ENCODE measurements at places on chromosomes 2 and 18.

DNA sequence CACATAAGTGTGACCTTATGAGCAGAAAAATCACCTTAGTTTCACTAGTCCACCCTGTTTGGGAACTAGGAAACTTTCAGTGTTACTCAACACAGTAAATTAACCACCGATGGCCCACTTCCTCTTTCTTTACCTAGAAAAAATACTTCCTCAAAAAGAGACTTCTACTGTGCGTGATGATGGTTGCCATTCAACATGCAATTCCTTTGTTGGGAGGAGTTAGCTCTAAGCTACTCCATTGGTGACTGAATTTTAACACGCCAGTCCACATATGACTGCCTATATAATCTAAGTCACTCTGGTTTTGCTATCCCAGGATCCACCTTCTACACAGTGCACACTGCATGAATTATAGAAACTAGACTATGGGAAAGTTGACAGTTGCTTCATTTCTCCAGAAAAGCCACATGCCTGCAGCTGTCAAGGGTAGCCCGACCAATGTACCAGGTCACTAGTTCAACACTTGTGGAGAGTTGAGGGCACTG is 47.8 kb upstream of the REG3G start:
- no peak for DNase-seq

GRCh38 chr2:229088517-229088913 is 182.6 kb downstream of the PID1 start:
- no peak for DNase-seq

DNA sequence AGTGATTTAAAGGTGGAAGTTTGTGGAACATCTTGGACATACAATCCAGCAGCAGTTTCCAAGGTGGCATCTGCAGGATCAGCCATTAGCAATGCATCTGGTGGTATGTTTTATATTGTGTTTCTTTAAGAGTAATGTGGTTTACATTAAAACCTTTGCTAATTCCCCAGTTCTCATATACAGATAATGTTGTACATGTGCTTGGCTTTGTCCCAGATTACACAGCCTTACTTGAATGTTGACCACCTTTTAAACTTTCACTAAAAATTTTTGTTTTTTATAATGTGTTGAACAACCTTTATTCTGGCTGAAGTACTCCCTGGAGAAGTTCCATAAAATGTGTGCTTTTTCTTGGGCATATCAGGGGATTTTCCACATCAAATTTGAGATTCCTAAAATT is 57.5 kb downstream of the MIB1 start:
- DNase-seq: no peak

DNA sequence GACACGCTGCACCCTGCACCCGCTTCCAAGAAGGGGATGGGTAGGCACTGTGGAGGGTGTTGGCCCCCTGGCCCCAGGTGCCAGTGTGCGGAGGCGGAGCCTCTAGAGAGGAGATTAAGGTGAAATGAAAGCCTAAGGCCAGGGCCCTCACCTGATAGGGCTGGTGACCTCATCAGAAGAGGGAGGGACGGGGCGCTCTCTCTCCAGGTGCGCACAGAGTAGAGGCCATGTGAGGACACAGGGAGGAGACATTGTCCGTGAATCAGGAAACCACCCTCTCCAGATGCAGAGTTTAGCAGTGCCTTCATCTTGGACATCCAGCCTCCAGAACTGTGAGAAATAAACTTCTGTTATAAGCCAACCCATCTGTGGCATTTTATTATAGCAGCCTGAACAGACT is 62.3 kb downstream of the PSMG2 start:
- peak; percentile 21 for DNase-seq

- no peak for DNase-seq
These were observed 691.4 kb downstream of the CPS1 start for GRCh38 chr2:211247751-211248150.

- no peak for DNase-seq
These were observed 20.5 kb downstream of the GYPC start for GRCh38 chr2:126676221-126677175.

DNA sequence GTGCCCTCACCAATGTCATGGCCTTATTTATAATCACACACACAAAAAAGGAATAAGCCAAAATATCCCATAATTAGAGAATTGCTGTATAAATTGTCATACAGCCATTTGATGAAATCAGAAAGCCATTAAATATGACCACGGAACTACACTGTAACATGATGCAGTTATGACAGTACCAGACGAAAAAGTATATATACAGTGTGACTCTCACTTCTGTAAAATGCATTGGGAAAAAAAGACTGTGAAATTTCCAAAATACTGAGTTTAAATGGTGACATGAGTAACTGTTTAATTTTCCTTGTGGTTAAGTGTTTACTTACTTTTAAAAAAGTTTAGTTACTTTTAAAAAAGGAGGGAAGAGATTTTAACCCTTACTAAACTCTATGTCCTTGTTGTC is 25.4 kb downstream of the UXS1 start:
- no peak for DNase-seq

DNA sequence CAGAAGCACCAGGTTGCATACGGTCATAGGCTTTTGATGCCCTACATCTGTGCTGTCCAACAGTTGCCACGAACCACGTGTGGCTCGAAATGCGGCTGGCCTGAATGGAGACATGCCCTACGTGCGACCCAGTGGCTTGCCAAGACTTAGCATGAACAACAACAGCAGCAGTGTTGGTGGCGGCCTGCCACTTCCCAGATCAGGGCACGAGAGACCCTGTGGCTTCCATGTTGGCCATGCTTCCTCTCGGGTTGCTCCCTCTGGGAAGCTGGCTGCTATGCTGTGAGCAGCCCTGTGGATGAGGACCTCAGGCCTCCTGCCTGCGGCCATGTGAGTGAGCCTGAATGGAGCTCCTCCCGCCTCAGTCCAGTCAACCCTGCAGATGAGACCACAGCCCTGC is 212.3 kb downstream of the HDAC4 start:
- DNase-seq: no peak

DNA sequence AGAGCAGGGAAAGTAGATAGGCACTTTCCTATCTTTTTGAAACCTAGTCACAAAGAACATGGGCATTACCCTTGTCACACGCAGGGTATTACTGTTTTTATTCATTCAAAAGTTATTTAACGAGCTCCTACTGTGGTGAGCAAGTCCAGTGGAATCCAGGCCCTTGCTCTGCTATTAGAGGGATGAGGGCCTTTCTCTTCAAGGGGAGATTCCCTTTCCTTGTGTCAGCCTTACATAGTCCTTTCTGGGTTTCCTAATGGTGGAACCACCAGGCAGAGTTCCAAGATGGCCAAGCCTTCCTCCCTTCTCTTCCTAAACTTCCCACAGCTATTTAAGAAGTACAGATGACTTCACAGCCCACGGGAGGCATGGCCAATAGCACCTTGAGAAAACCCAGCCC is 64.6 kb downstream of the SPTBN1 start:
- no peak for DNase-seq

- DNase-seq: no peak
These were observed 96.5 kb downstream of the ZFP36L2 start for GRCh38 chr2:43129676-43130547.

DNA sequence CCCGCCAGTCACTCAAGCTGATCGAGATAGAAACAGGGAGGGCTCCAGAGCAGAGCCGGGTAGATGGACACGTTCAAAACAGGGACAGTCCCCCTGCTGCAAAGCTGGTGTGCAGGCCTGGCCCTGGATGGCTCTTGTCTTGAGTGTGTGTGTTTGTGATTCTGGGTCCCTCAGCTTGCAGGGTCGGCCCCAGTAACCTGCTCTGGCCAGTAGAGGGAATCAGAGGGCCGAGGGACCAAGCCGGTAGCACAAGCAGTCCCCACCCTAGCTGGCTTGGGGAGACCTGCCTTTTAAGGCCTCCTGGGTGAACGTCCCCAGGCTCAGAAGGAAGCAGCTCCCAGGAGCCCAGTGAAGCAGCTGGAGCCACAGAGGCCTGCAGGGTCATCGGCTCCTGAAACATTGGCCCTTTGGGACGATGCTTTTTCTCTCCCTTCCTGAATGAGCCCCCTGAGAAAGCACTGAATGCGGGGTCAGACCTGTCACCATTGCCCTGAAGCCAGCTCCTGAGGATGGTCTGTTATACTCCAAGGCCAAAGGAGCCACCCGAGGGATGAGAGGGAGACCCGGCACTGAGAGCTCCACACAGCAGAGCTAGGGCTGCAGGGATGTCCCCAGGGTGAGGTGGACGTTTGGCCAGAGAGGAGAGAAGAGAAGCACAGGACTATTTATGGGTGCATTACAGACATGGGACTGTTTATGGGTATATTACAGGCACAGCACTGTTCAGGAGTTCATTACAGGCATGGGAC is 15.4 kb upstream of the MLPH start:
- DNase-seq: no peak

GRCh38 chr2:76387294-76387693 is 676.6 kb upstream of the GCFC2 start:
- DNase-seq: no peak

DNA sequence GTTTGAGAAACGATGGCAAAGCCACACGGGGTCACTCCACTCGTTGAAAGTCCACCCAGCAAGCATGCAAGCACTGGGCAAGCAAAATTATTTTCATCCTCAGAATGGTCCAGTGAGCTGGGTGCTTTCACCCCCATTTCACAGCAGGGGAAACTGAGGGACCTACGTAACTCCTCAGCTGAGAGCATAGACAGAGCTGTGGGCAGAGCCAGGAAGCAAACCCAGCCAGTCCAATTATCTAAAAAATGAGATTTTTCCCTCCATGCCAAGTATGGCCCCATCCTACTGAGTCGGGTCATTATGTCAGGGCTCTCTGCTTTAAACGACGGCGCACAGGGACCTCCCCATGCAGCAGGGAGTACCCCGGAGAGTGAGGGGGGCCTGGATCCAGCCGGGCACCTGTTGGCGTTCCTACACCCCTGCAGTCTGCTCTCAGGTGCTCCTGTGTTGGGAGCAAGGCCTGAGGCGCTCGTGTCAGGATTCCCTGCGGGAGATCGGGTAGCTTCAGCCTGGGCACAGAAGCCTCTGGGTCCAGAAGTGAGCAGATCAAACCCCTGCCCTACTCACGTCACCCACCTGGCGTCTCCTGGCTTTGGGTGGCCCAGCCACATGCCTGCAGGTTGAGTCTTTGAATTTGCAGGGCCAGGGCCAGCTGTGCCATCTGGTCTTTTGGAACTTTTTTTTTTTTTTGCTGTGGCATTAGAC is 17.3 kb downstream of the TWIST2 start:
- no peak for DNase-seq

DNA sequence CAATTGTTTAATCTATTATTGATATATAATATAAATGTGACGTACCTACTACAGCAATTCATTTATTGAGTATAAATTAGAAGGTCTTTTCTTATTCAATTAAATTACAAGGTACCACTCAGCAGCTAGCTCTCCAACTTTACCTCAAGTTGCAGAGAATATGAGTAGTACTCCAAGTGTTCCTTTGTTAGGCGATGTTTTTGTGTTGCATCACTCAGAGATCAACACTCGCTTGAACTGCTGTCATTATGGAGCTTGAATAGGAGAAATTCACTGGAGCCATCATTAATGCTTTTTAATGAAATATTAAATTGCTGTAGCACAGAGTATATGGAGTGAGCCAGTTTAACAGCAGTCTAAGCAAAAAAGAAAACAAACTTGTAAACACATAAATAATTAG is 320.0 kb downstream of the FSIP2 start:
- no peak for DNase-seq

GRCh38 chr2:102801858-102802699 is 40.2 kb downstream of the TMEM182 start:
- no peak for DNase-seq

DNA sequence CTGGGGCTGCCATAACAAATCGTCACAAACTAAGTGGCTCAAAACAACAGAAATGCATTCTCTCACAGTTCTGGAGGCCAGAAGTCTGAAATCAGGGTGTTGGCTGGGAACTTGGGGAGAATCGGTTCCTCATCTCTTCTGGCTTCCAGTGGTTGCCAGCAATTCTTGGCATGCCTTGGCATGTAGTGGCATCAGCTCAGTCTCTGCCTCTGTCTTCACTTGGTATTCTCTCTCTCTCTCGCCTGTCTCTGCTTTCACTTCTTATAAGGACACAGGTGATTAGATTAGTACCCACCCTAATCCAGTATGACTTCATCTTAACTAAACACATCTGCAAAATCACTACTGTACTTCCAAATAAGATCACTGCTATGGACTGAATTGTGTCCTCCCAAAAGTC is 695.4 kb upstream of the ID2 start:
- no peak for DNase-seq

DNA sequence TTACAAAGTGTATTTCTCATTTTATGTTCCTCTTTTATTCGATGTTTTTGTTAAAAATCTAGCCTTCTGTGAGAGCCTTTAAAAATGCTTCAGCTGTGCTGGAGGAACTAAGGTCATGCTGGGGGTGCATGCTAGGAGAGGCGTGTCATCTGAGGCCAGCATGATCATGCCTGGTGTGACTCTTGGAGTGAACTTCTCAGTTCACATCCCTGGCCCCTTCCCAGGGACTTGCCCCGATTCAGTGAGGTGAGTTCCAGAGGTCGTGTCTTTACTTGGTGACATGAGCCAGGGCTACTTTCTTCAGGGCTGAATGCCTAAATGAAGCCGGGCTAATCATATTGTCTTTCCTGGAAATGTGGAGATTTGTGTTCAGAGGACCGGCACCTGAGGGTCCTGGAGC is 264.9 kb downstream of the MREG start:
- no peak for DNase-seq

DNA sequence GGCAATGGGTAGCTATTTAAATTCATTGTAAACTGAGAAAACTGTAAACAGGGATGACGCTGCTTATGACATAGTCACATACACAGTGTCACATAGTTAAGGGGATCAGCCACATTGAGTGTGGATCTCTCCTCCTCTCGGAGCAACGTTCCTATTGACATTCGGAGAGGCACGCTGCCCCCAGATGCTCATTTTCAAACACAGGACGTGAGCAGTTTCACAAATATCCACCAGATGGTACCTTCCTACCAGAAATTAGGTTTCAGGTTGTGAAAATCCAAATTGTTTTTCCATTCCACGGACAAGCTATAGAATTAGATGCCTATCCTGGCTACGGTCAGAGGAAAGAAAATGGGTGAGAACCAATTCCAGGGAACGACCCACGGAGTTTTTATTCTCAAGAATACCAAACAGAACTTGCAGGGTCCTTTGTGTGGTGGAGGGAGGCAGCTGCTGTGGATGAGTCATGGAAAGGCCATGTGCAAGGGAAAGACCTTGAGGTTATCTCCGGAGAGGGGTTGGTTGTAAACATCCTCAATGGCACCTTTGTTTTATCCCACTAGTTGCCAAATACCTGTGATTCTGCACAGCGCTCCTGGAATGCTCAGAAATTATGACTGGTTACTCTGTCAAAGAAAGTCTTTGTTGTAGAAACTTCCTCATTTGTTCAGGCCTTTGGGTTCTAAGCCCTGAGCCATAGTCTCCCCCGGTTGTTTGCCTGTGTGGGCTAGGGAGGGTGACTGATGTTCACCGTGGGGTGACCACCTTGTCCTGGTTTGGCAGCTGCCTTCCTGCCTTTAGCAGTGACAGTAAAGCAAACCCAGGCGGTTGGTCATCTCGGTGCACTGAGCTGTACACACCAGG is 88.0 kb downstream of the ACTR3 start:
- DNase-seq: no peak

- no peak for DNase-seq
These were observed 16.1 kb downstream of the NFATC1 start for GRCh38 chr18:79411614-79412526.

GRCh38 chr2:222424729-222425671 is 657 bp downstream of the SGPP2 start:
- no peak for DNase-seq

Data from LNCaP clone FGC (cell line).